ENCODE measurements at places on chromosomes 13 and 19.
A peak's percentile ranks its signal among the peaks of the same experiment; 100 is the strongest.

- DNase-seq, result no peak
Measured at GRCh38 chr13:113777311-113778260, 18.6 kb downstream of the TMEM255B start.

DNA sequence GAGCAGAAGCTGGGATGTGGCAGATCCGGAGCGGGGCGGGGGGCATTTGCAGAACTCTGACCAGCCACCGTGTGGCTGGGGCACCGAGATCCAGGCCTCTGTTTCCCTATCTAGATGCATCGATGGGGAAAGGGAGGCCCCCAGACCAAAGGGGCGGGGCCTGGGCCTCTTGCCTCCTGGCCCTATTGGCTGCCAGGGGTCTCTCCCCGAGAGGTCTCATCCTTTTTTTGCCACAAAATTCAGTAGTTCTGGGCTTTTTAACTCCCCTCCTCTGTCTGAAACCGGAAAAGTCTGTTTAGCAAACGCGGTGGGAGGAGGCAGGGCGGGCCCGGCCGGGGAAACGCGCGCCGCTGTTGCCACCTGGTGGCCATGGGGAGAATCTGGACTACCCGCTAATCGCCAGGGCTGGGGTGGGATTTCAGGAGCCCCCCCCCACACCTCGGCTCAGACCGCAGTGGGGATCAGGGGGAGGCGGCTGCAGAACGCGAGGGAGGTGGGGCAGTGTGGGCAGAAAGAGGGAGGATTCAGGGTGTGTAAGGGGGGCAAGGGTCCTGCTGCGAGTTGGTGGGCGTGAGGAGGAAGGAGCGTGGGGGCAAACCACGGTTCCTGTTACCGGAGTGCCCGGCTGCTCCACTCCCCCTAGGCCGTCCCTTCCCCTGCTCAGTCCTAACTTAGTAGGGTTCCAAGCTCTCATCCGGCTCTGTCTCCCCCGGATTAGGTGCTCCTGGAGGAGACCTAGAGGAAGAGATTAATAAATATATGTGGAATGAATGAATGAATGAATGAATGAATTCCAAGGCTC is 28.3 kb downstream of the IL12RB1 start:
- DNase-seq, result peak; percentile 84

- no peak for DNase-seq
Measured at GRCh38 chr19:23774106-23774505, 15.4 kb upstream of the ZNF681 start.

DNA sequence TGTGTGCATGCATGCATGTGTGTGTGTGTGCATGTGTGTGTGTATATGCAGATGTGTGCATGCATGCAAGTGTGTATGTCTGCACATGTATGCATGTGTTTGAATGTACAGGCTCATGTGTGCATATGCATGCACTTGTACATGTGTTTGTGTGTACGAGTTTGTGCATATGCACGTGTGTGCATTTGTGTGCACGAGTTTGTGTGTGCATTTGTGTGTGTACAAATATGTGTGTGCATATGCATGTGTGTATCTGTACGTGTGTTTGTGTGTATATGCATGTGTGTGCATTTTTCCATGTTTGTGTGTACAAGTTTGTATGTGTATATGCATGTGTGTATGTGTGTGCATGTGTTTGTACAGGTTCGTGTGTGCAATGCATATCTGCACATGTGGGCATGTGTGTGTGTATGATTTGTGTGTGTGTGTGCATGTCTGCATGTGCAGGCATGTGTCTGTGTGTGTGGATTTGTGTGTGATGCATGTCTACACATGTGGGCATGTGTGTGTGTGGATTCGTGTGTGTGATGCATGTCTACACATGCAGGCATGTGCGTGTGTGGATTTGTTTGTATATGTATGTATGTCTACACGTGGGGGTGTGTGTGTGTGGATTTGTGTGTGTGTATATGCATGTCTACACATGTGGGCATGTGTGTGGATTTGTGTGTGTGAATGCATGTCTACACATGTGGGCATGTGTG is 57.1 kb downstream of the F2RL3 start:
- no peak for DNase-seq

DNA sequence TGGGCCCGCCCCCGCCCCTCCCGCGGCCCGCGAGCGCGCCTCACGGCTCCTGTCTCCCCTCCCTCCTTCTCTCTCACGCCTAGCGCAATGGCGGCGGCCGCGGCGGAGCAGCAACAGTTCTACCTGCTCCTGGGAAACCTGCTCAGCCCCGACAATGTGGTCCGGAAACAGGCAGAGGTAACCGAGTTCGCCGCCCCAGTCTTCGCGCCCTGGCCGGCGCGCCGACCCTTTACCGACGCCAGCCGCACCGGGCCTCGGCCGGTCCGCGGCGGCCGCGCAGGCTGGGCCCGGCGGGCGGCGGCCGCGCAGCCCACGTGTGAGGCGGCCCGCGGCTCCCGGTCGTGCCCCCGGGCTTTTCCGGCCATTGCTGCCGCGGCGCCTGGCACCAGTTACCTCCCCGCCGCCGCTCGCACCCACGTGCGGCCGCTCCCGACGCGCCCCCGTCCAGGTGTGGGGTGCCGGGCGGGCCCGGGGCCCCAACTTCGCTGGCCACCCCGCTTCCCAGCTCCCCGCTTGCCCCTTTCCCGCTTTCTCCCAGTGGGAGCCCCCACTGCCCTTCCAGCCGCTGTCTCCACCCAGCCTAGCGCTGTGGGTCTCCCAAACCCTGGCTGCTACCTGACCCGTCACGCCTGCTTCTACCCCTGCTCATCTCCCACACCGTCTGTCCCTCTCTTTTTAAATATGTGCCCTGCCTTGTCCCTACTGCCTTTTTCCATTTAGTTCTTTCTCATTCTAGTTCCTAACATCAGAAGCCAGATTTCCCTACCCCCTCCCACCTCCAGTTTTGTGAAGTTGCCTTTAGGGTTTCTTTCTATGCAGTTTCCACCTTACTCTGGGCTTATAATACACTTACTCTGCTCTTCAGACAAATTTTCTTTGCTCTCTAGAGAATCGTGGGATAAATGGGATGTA is 23.4 kb downstream of the IPO5 start:
- peak; percentile 19 for DNase-seq

DNA sequence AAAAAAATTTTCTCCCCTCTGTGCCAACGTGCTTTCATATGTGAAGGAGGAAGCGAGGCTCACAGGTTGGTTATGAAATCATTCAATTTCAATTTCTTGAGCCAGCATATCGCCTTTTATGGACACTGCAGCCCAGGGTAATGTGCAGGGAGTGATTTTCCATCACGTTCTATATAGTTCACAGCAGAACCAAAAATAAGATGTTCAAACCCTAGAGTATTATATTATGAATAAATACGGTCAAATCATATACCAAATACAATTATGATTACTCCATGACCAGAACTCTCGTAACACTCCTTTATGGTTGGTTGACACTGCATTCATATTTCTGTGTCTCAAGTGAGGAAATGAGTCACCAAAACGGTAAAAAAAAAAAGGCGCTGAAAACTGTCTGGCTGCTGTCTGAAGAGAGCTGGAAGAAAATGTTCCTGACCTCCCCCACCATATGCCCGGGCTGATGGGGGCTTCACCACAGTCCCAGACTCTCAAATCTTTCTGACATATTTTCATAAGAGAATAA is 75.8 kb upstream of the UBAC2 start:
- DNase-seq, result peak; percentile 9

DNA sequence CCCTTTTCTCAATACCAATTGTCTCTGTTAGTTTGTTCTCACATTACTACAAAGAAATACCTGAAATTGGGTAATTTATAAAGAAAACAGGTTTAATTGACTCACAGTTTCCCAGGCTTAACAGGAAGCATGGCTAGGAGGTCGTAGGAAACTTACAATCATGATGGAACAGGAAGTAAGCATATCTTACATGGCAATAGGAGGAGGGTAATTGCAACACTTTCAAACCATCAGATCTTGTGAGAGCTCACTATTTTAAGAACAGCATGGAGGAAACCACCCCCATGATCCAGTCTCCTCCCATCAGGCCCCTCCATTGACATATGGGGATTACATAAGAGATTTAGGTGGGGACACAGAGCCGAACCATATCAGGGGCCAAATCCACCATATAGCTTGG is 1210.1 kb upstream of the SPRY2 start:
- DNase-seq, result no peak

DNA sequence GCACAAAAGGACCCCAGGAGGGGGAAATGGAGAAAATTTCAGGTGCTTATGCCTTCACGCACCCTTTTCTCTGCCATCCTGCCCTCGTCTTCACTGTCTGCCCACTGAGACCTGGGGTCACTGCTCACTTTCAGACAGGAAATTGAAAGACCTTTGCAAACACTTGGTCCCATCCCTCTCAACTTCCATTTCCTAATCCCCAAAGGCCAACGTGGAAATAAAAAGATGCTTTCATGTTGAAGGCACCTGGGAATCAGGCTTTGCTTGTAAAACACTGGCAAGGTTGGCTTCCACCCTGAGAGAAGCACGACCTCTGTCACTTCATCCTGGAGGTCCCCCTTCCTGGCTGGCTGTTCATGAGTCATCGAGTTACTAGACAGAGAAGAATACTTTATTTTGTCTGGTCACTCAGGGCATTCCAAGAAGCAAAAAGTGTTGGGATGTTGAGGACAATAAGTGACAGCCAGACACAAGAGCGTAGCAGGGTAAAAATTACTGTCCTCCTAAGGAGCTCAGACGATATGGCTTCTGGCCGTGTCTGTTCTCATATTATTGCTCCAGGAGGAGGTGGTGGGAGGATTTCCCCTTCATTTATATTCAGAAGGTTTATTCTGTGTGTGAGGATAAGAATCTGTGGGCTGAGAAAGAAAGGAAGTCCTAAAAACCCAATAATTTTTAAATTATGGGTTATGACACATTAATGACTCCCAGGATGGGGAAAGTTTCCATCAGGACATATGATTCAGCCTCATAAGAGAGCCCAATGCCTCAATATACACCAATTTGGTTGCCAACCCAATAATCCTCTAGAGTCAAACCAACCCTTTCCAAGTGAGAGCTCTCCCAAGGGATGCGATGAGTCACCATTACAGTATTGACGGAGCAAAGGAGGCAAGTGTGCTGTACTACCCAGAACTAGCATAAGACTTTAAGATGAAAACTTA is 409.0 kb downstream of the COG6 start:
- no peak for DNase-seq

DNA sequence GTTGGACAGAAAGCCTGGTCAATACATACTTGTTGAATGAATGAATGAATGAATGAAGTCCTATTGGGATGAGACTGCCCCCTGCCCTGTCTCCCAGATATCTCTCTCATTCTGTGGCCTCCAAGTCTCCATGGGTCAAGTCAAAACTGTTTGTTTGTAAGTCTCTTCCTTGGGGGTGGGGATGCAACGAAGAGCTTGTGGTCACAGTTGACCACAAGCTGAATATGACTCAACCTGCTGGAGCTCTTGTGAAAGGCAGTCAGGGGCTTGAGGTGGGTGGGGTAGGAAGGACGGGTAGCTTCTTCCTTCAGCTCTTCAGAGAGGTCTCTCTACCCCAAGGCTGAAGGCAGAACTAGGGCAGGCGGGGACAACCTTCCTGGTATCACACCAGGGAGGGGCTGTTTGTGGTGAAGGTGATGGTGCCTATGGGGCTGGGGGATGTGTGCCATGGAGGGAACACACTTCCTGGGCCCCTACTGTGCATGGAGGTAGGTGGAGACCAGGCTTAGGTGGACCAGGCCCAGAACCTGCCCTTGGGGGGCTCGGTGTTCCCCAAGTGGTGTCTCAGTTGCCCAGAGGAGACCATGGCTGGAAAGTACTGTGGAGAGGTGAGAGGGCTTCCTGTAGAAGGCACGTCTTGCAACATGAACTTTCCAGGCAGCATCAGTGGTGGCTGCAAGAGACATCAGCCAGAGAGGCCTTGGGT is 8.0 kb downstream of the MYO1F start:
- no peak for DNase-seq

DNA sequence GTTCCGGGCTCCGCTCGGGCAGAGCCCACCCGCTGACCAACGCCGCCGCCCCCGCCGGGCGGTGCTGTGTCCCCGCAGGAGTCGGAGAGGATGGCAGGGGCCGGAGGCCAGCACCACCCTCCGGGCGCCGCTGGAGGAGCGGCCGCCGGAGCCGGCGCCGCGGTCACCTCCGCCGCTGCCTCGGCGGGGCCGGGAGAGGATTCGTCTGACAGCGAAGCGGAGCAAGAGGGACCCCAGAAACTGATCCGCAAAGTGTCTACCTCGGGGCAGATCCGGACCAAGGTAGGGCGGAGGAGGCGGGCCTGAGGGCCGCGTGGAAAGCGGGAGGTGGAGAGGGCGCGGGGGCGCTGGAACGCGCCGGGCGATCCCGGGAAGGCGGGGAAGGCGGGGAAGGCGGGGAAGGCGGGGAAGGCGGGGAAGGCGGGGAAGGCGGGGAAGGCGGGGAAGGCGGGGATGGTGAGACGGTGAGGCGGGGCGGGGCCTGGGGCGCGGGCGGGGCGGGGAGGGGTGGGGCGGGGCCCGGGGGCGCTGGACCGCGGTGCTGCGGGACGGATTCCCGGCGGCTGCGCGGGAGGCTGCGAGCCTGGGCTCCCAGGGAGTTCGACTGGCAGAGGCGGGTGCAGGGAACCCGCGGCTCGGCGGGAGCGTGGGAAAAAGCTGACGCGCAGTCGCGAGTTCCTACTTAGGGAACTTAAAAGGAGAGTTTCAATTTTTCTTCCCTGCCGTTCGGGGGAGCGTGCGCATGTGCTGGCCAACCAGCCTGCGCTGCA is 421 bp downstream of the DGKH start:
- peak; percentile 51 for DNase-seq

GRCh38 chr13:106385654-106386053 is 149.8 kb downstream of the EFNB2 start:
- no peak for DNase-seq

DNA sequence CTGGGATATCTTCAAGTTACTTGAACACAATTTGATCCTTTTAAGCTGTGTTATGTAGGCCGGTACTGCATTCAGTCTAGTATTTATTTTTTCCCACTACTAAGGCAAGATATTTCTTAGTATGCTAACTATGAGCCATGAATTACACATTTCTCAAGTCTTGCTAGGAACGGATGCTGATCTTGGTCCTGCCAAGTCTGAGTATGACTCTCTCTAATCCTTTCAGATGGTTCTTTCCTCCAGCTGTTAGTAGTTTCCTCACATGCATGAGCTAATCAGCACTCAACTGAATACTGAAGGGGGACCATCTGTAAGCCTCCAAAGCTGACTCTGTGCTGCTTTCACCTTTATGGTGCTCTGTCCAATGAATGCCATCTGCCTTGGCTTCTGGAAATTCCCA is 460.3 kb downstream of the KCTD12 start:
- peak; percentile 91 for DNase-seq

- no peak for DNase-seq
Measured at GRCh38 chr19:34088292-34088691, 84.0 kb upstream of the LSM14A start.

DNA sequence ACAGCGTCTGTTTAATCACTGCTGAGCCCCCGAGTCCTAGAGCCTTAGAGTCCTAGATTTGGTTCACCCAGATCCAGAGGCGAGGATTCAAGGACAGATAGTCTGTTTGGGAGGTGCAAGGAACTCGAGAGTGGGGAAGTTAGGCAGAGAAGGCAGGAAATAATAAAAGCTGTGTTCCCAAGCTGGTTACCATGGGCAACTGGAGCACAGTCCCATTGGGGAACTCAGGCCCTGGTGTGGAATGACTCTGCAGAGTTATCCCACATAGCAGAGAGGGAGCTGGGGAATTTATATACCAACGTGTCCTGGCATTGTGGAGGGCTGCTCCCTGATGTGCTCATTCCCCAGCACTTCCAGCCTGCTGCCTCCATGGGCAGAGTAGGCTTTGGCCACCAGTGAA is 9.7 kb downstream of the IGSF23 start:
- DNase-seq, result no peak

Measured in NCI-H2171 treated with DMSO at 0.1 percent for 48 hours (cell line).